Activated CD4-positive, alpha-beta T cell treated with anti-CD3 and anti-CD28 coated beads, Interleukin-2, amount 50 U/mL, for 48 hours (primary cell): ENCODE measurements at places on chromosomes 3 and 15.

DNA sequence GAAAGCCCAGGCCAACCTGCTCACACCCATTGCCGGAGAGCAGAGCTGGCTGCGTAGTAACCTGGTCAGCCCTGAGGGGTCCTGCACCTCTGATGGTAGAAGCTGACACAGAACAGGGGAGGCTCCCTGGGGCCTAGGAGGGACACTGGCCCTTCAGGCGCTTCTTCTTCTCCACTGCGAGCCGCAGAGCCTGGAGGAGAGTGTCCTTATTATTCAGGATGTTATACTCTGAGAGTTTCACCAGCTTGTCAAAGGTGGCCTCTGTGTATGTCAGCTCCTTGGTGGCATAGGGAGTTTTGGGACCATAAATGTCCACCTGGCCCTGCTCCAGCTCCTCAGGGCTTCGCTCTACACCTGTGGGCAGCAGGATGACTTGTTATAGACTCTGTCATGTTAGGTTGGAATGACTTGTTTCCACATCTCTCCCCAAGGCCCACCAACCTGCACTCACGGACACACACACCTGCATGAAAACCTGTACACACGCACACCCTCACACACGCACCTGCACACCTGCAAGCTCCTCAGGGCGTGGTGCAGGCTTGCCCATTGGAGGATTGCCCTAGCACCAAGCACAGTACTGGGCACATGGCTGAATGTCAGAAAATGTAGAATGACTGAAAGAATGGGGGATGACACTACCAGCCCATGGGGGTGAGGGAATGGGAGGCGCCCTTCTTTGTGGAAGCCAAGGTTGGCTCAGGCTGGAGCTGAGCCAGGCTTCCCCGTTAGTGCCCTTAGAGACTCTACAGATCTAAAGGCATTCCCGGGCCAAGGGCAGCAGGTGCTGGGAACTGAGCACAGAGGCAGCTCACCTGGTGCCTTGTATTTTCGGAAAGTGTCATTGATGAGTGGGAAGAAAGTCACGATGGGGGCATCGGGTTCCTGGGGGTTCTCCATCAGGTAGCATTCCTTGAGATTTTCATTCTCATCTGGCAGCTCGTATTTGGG, 11.5 kb upstream of the EHD4 start:
- DNase-seq = no peak

- no peak for DNase-seq
These were observed 17.2 kb downstream of the ZNF710 start for GRCh38 chr15:90018216-90018831.

- no peak for DNase-seq
These were observed 6.6 kb downstream of the PROK2 start for GRCh38 chr3:71778353-71778752.

DNA sequence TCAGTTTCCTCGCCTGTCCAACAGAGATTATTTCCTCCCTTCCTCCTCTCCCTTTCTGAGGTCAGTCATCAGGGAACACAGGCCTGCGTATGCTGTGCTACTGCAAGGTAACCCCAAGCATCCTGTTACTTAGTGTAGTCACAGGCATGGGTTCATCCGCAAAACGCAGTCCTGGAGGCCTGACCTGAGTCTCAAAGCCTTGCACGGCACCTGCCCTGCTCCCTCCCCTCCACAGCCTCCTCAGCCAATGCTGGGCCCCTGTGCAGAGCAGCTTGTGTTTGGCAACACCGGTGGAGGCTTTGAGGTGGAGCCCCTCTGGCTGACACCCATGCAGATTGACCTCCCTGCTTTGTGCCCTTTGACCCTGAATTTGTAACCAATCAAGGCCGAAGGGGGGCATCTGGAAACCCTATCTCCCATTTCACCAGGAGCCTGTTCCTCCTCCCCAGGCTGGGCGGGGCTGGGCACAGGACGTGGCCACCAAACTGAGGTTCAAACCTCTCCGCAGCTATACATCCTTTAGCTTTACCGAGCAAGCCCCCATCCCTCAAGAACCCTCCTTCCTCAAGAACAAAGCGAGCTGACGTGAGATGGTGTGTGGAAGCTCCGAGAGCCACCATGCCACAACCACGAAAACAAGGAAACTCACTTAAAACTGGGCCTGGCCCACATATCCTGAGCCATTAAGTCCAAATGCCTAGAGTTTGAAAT, 21.5 kb downstream of the TKT start:
- DNase-seq = no peak

- DNase-seq = no peak
These were observed 50.3 kb upstream of the SELENOK start for GRCh38 chr3:53941950-53942349.

- no peak for DNase-seq
These were observed 31.9 kb upstream of the ZNF280D start for GRCh38 chr15:56765251-56765650.

GRCh38 chr3:112407888-112408702, 75.1 kb downstream of the CD200 start:
- DNase-seq = no peak

GRCh38 chr3:48656061-48656840, 6.4 kb downstream of the CELSR3 start:
- DNase-seq = peak; percentile 88

GRCh38 chr15:84979651-84980050, 2.0 kb upstream of the PDE8A start:
- DNase-seq = no peak
